ENCODE measurements at places on chromosomes 7 and 10.

- H3K27ac ChIP-seq = peak overlapping the region; percentile 87
- peaks cover 39% of the 10 kb centered on the region for H3K36me3 ChIP-seq
- H3K4me1 ChIP-seq = peaks cover 24% of the 10 kb centered on the region
- peak; percentile 37 for DNase-seq
- H3K4me3 ChIP-seq = peak overlapping the region; percentile 91
Measured at GRCh38 chr10:86520871-86521677, 518 bp downstream of the WAPL start.

DNA sequence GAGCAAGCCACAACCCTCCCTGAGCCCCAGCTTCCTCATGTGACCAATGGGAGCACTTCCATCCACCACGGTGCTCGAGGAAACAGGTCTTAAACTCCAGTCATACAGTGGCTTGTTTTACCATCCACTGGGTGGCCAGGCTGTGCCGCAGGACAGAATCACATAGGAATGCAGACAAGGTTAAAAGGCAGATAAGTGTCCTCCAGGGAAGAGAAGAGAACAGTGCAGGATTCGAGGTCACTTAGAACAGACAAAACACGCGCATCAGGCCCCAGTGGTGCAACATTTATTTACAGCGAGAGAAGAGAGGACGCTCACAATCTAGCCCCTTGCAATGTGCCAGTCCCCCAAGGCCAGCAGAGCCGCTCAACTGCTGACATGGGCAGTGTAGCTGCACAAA, 92.8 kb downstream of the TMEM130 start:
- DNase-seq = no peak
- H3K4me3 ChIP-seq = no peak overlapping the region
- no peaks in the 10 kb centered on the region for H3K27me3 ChIP-seq
- H3K36me3 ChIP-seq = peaks cover 5% of the 10 kb centered on the region

GRCh38 chr10:86649471-86650150, 4.7 kb upstream of the OPN4 start:
- H3K4me3 ChIP-seq = no peak overlapping the region
- no peaks in the 10 kb centered on the region for H3K36me3 ChIP-seq
- no peak for DNase-seq
- no peak overlapping the region for H3K27ac ChIP-seq

DNA sequence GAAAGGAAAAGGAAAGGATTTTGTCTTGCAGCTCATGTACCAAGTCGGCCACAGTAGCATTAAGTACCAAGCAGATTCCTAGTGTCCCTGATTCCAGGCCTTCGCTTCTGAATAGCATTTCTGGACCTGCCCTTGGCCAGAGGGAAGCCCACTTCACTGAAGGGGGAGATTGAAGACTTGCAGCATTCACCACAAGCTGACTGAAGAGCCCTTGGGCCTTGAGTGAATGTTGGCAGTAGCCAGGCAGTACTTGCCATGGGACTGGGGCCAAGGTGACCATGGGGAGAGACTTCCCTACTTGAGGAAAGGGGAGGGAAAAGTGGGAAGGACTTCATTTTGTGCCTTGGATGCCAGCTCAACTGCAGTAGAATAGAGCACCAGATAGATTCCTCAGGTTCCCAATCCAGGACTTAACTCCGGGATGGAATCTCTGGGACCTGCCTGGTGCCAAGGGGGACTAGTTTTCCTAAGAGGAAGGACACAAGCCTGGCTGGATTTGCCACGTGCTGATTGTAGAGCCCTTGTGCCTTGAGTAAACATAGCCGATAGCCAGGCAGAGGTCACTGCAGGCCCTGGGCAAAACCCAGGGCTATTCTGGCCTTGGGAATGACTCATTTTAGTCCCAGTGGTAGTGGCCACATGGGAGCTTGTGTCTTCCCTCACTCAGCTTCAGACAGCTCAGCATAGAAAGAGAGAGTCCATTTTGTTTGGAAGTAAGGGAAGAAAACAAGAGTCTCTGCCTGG, 141.7 kb upstream of the KCND2 start:
- DNase-seq = no peak
- no peak overlapping the region for H3K27ac ChIP-seq
- no peak overlapping the region for H3K4me3 ChIP-seq
- H3K36me3 ChIP-seq = no peaks in the 10 kb centered on the region

- H3K36me3 ChIP-seq = no peaks in the 10 kb centered on the region
- H3K4me3 ChIP-seq = no peak overlapping the region
- DNase-seq = no peak
- no peaks in the 10 kb centered on the region for H3K4me1 ChIP-seq
- no peak overlapping the region for H3K27ac ChIP-seq
Measured at GRCh38 chr7:96669812-96670211, 39.8 kb downstream of the SEM1 start.

- no peaks in the 10 kb centered on the region for H3K36me3 ChIP-seq
- no peaks in the 10 kb centered on the region for H3K27me3 ChIP-seq
- H3K4me1 ChIP-seq = no peaks in the 10 kb centered on the region
- H3K4me3 ChIP-seq = no peak overlapping the region
Measured at GRCh38 chr10:107914450-107915214, 750.1 kb upstream of the SORCS1 start.

- H3K4me3 ChIP-seq = no peak overlapping the region
- H3K4me1 ChIP-seq = no peaks in the 10 kb centered on the region
- no peaks in the 10 kb centered on the region for H3K36me3 ChIP-seq
- DNase-seq = no peak
- no peaks in the 10 kb centered on the region for H3K27me3 ChIP-seq
Measured at GRCh38 chr10:83352588-83352987, 786.7 kb upstream of the GHITM start.

DNA sequence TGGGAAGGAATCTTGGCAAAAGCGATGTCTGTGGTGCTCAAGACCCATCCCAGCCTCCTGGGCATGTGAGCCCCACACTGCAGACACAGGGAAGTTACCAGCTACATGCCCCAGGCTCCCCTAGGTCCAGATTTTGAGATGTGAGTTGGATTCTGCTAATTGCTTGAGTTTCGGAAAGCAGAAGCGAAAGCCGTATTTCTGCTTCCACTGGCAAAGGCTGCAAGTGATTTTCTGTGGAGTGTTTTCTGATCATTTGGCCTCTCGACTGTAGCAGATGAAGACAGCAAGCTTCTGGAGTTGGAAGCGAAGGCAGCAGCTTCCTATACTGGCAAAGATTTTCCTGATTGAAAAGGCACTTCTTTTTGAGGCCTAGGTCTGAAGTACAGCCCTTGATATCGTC, 29.6 kb downstream of the ANKRD16 start:
- no peaks in the 10 kb centered on the region for H3K27me3 ChIP-seq
- no peak overlapping the region for H3K4me3 ChIP-seq
- no peaks in the 10 kb centered on the region for H3K36me3 ChIP-seq
- no peaks in the 10 kb centered on the region for H3K4me1 ChIP-seq
- H3K27ac ChIP-seq = no peak overlapping the region
- no peak for DNase-seq

DNA sequence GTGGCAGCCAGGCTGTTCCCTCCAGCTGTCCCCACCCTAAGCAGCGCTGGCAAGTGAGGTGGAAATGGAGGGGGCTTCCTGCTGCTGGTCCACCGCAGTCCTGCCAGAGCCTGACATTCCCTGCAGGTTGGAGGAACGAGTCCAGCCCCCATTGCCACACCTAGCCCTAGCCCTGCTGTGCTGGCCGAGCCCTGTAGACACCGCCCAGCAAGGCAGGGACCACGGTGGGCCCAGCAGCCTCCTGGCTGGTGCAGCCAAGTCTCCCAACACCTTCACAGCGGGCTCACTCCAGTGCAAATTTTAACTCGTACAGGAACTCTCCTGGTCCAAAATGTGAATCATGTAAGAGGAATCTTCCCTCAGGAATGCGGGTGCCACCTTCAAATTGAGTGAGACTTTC, 116.3 kb downstream of the PAXIP1 start:
- H3K36me3 ChIP-seq = no peaks in the 10 kb centered on the region
- no peak overlapping the region for H3K27ac ChIP-seq
- no peaks in the 10 kb centered on the region for H3K4me1 ChIP-seq
- DNase-seq = no peak
- no peaks in the 10 kb centered on the region for H3K27me3 ChIP-seq

DNA sequence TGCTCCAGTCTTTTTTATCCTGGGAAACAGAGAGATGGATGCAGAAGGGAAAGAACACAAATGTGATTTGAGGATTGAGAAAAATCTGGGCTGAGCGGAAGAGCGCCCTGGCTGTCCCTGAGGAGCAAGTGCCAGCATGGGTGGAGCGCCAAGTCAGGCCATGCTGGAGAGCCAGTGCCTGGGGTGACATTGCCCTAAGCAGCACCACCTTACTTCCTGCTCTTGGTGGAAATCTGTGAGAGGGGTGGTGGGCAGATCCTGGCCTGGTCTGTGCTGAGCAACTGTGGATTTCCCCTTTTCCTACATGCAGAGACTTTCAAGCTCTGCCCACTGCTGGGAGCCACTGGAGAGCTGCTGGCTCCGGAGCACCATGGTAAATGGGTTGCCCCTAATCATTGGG, 36.9 kb downstream of the DDIT4 start:
- no peak for DNase-seq
- H3K27me3 ChIP-seq = no peaks in the 10 kb centered on the region
- H3K4me1 ChIP-seq = peaks cover 46% of the 10 kb centered on the region
- no peak overlapping the region for H3K4me3 ChIP-seq

GRCh38 chr10:43229208-43230061, 37.4 kb downstream of the RASGEF1A start:
- peaks cover 65% of the 10 kb centered on the region for H3K27me3 ChIP-seq
- DNase-seq = peak; percentile 60
- peaks cover 7% of the 10 kb centered on the region for H3K36me3 ChIP-seq
- no peak overlapping the region for H3K27ac ChIP-seq
- peaks cover 9% of the 10 kb centered on the region for H3K4me1 ChIP-seq

DNA sequence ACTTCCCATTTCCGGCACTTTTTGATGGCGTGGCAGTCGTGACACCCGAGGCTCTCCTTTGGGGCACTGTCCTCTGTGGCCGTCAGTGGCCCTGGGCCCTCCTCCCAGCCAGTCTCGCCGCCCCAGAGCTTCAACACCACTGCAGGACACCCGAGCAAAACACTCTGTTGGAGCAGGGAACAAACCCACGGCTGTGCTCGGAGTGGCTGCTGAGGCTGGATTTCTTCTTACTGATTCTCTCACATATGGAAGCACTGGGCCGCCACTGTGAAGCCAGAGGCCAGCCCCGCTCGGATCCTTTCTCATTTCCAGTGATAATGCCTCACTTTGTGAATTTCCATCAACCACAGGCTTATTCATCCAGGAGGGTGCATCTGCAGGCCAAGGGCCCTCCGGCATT, 58.2 kb upstream of the CYTH3 start:
- no peaks in the 10 kb centered on the region for H3K4me1 ChIP-seq
- H3K4me3 ChIP-seq = no peak overlapping the region
- H3K36me3 ChIP-seq = peaks cover 20% of the 10 kb centered on the region
- no peak for DNase-seq
- H3K27me3 ChIP-seq = no peaks in the 10 kb centered on the region
- no peak overlapping the region for H3K27ac ChIP-seq

DNA sequence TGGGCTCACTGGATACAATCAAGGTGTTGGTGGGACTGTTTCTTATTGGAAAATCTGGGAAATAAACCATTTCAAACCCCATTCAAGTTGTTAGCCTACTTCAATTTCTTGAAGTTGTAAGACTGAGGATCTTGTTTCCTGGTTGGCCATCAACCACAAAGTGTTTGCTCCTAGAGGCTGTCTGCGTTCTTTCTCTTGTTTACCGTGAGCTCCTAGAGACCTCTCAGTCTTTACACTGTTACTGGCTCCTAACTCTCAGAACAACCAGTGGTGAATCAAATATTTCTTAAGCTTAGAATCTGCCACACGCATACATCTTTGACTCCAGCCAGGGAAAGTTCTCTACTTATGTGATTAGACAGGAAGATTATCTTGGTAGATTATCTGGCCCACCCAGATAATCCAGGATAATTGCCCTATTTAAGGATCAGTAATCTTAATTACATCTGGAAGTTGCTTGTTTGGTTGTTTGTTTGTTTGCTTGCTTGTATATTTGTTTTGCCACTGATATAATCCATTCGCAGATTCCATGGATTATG, 798.7 kb downstream of the IPMK start:
- no peaks in the 10 kb centered on the region for H3K4me1 ChIP-seq
- H3K27ac ChIP-seq = no peak overlapping the region
- DNase-seq = no peak
- H3K36me3 ChIP-seq = no peaks in the 10 kb centered on the region
- H3K4me3 ChIP-seq = no peak overlapping the region
- no peaks in the 10 kb centered on the region for H3K27me3 ChIP-seq

GRCh38 chr7:128155100-128155740, 85.9 kb upstream of the LEP start:
- no peaks in the 10 kb centered on the region for H3K4me1 ChIP-seq
- H3K27ac ChIP-seq = no peak overlapping the region
- no peak overlapping the region for H3K4me3 ChIP-seq
- no peaks in the 10 kb centered on the region for H3K36me3 ChIP-seq

GRCh38 chr10:73646598-73647041, 5.3 kb upstream of the MYOZ1 start:
- no peaks in the 10 kb centered on the region for H3K36me3 ChIP-seq
- peaks cover 61% of the 10 kb centered on the region for H3K27me3 ChIP-seq
- H3K27ac ChIP-seq = no peak overlapping the region
- no peak for DNase-seq
- no peaks in the 10 kb centered on the region for H3K4me1 ChIP-seq

- no peak for DNase-seq
- H3K4me1 ChIP-seq = no peaks in the 10 kb centered on the region
- H3K27me3 ChIP-seq = no peaks in the 10 kb centered on the region
- peaks cover 4% of the 10 kb centered on the region for H3K36me3 ChIP-seq
Measured at GRCh38 chr10:128056303-128057050, 69.7 kb downstream of the MKI67 start.

GRCh38 chr10:120794390-120794789, 56.8 kb upstream of the WDR11 start:
- H3K27me3 ChIP-seq = no peaks in the 10 kb centered on the region
- H3K36me3 ChIP-seq = no peaks in the 10 kb centered on the region
- no peaks in the 10 kb centered on the region for H3K4me1 ChIP-seq

- no peaks in the 10 kb centered on the region for H3K36me3 ChIP-seq
- DNase-seq = no peak
- no peak overlapping the region for H3K4me3 ChIP-seq
- no peaks in the 10 kb centered on the region for H3K27me3 ChIP-seq
Measured at GRCh38 chr10:72133517-72133916, 45.2 kb upstream of the SPOCK2 start.

DNA sequence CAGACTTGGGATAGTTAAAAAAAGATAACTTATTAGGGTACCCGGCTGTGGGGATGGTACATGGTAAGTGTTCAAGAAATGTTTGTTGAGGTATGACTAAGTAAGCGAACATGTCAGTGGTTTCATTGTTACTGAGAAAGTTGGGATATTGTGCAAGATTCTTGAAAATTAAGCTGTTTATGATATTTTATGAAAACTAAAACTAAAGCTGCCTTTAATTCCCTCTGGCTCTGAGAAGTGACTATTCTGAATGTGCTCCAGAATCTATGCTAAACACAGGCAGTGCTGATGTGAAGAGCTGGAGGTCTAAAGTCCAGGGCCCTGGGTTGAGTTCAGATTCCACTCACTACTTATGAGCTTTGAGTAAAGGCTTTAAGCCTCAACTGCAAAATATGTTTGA, 72.9 kb downstream of the AOAH start:
- H3K27me3 ChIP-seq = peaks cover 4% of the 10 kb centered on the region
- H3K27ac ChIP-seq = no peak overlapping the region
- no peaks in the 10 kb centered on the region for H3K36me3 ChIP-seq
- no peak for DNase-seq
- no peak overlapping the region for H3K4me3 ChIP-seq
- no peaks in the 10 kb centered on the region for H3K4me1 ChIP-seq

- no peak overlapping the region for H3K27ac ChIP-seq
- H3K4me3 ChIP-seq = no peak overlapping the region
- no peaks in the 10 kb centered on the region for H3K4me1 ChIP-seq
- no peaks in the 10 kb centered on the region for H3K27me3 ChIP-seq
- H3K36me3 ChIP-seq = peaks cover 9% of the 10 kb centered on the region
Measured at GRCh38 chr10:125802739-125803138, 20.3 kb downstream of the UROS start.

GRCh38 chr10:104897696-104898095, 256.6 kb downstream of the SORCS3 start:
- H3K27ac ChIP-seq = no peak overlapping the region
- DNase-seq = no peak
- H3K36me3 ChIP-seq = no peaks in the 10 kb centered on the region
- H3K27me3 ChIP-seq = no peaks in the 10 kb centered on the region
- no peak overlapping the region for H3K4me3 ChIP-seq
